ENCODE measurements at places on chromosomes 11 and 22.

- H3K27ac ChIP-seq, result no peak overlapping the region
- no peak overlapping the region for H3K4me3 ChIP-seq
- DNase-seq, result no peak
- peaks cover 30% of the 10 kb centered on the region for H3K4me1 ChIP-seq
- H3K27me3 ChIP-seq, result peaks cover 14% of the 10 kb centered on the region
Measured at GRCh38 chr22:46509416-46510089, 27.9 kb downstream of the CELSR1 start.

DNA sequence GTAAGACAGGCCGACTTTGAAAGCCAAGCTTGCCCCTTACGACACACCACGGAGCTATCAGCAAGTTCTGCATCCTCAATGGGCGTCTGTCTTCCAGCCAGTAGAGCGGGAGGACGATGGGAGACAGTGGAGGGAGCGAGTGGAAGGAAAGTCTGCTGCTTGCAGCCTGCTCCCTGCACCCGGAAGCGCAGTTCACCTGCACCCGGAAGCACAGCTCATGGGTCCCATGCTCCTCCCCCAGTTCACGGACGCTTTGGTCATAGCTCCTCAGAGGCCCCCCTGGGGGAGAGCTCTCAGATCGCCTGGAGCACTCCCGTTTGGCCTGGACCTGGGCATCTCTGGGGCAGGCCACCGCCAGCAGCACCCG, 51.3 kb downstream of the FBLN1 start:
- no peak for DNase-seq
- no peak overlapping the region for H3K4me3 ChIP-seq
- H3K4me1 ChIP-seq, result peaks cover 47% of the 10 kb centered on the region

DNA sequence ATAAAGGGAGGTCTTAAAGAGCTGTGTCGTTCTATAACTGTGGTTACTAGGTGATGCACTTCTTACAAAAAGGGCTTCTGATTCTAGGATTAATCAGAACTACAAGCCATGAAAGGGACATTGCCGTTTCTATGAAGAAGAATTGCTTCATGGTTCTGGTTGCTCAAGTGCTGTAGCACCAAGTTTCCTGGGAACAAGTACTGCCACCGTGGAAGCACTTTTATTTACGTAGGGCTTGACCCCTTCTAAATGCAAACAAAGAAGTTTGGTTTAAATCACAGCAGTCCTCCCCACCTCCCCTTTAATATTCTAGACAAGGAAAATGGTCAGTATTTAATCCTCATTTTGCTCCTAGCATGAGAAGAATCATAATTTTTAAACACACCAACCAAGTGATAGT, 9.8 kb downstream of the YAP1 start:
- peak; percentile 88 for DNase-seq
- peaks cover 11% of the 10 kb centered on the region for H3K36me3 ChIP-seq
- peaks cover 6% of the 10 kb centered on the region for H3K4me1 ChIP-seq
- no peaks in the 10 kb centered on the region for H3K27me3 ChIP-seq
- H3K27ac ChIP-seq, result peak overlapping the region; percentile 22

DNA sequence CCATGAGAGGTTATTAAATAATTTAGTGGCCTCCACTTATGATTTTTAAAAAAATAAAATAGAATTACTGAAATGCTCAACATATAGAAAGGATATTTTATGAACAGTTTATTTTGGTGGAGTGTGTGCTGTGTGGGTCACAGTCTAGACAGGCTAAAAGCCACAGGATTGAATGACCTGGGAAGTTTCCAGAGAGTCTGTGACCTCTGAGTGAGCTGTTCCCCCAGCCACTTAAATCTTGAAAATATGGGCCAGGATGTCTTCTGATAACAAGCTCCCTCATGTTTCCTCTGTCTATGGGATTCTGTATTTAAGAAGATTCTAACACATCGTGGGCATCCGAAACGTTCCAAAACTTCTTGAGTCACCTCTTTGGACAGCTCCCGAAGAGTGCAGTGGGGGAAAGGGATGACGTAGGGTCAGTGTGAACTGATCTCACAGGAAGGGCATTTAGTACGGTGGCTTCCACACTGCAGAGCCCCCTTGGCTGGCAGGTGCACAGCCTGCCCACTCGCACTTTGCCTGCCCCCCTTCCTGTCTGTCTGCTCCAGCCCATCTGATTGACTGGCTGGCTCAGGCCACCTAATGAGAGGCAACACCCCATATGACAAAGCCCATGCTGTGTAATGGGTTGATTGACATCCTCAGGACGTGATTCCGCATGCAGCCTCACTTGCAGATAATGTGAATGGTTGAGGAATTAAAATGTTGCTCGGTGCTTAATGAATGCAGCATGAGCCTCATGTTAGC, 97.4 kb downstream of the NTM start:
- no peak overlapping the region for H3K4me3 ChIP-seq
- DNase-seq, result no peak
- H3K27me3 ChIP-seq, result peaks cover 6% of the 10 kb centered on the region
- no peaks in the 10 kb centered on the region for H3K4me1 ChIP-seq

- H3K4me3 ChIP-seq, result no peak overlapping the region
- H3K27ac ChIP-seq, result no peak overlapping the region
- no peaks in the 10 kb centered on the region for H3K27me3 ChIP-seq
Measured at GRCh38 chr22:40673017-40673416, 6.3 kb upstream of the MCHR1 start.

GRCh38 chr11:19768197-19768596, 55.6 kb downstream of the NAV2 start:
- peaks cover 2% of the 10 kb centered on the region for H3K36me3 ChIP-seq
- H3K4me3 ChIP-seq, result no peak overlapping the region
- H3K27me3 ChIP-seq, result no peaks in the 10 kb centered on the region
- DNase-seq, result no peak

DNA sequence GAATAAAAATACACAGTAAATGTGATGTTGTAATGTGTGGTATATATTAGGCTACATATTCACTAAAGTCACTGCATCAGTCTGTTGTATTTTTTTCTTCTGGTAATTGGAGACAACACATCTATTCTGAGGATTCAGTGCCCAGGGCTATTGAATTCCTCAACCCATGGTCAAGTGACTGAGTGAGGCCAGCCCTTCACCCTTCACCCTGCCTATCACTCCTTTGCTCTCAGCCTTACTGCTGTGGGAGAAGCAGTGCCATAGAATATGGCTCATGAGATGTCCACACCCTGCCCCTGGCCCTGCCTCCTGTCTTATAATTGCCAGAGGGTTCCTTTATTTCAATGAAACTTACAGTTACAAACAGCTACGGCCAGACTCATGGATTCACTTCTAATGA, 295.6 kb downstream of the NTM start:
- H3K27me3 ChIP-seq, result peaks cover 13% of the 10 kb centered on the region
- no peak for DNase-seq
- H3K27ac ChIP-seq, result no peak overlapping the region
- H3K36me3 ChIP-seq, result no peaks in the 10 kb centered on the region
- H3K4me3 ChIP-seq, result no peak overlapping the region

DNA sequence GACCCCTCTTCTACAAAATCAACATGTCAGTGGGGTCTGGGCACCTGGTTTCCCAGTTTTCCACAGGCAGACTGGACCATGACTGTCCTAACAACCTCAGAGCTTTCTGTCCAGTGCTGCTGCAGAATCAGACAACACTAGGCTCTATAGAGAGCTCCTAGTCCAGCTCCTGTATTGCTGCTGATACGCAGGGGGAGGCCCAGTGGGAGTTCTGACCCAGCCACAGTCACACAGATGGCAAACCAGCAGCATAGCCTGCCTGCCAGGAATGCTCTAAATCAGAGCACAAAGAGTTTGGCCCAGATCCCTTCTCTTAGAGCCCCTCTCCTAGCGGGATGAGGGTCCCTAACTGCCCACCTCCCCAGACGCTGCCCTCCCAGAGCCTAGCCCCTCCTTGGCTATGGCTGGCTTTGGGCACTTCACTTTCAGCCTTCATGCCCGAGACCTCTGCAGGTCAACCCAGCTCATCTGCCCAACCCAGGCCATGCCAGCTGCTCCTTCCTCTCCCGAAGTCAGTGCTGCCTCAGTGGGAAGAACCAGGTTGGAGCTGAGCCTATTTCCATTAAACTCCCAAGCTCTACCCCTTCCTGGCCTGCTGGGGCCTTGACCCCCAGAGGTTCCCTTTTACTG, 15.8 kb upstream of the SLCO2B1 start:
- H3K36me3 ChIP-seq, result no peaks in the 10 kb centered on the region
- no peak for DNase-seq
- no peak overlapping the region for H3K4me3 ChIP-seq
- no peak overlapping the region for H3K27ac ChIP-seq

DNA sequence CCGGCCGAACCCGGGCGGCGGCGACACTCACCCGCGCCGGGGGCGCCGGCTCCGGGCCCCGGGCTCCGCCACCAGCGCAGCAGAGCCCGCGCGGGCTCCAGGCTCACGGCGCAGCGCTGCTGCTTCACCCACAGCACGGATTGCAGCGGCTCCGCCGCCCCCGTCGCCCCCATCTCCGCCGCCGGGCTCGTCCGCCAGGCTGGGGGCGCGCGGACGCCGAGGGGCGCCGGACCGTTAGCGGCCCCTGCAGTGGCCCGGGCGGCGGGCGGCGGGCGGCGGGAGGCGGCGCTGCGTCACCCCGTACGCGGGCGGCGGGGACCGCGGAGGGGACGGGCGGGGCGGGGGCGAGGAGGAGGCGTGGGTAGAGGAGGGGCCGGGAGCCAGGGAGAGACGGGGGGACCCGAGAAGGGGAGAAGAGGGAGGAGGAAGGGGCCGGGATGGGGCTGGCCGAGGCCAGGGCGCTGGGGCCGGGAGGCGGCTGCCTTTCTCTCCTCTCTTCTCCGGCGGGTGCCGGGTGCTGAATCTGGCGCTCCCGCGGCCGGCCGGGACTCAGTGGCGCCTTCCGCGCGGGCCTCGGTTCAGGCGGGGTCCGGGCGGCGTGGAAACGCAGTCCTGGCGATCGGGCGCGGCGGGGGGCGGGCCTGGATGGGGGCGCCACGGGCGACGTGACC, at the start of gene CERK:
TSS of gene CERK (minus strand) at position 277 of the 671 bp plus-strand sequence. CDS start at position 173, 104 bp downstream.
- peak; percentile 81 for DNase-seq
- H3K36me3 ChIP-seq, result no peaks in the 10 kb centered on the region
- H3K4me1 ChIP-seq, result peaks cover 34% of the 10 kb centered on the region
- peak within 1 kb of the TSS; percentile 89 for H3K4me3 ChIP-seq

DNA sequence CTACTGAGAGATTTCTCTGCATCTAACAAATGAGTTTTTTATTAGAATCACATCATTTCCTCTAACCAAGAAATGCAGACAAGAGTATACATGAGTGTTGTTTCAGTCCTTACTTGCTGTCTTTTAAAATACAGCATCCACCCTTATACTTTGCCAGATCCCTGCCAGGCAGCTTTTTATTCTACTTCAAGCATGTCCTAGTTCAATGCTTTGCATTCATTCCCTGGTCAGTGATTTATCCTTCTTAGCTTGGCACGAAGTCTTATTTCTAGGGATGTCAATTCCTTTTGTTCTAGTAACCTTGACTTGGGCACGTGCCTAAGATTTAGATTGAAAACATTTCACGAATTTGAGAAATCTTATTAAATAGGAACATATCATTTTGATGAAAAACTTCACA, 307.2 kb upstream of the MPPED2 start:
- H3K36me3 ChIP-seq, result no peaks in the 10 kb centered on the region
- no peaks in the 10 kb centered on the region for H3K4me1 ChIP-seq
- no peaks in the 10 kb centered on the region for H3K27me3 ChIP-seq
- H3K4me3 ChIP-seq, result no peak overlapping the region

- H3K36me3 ChIP-seq, result peaks cover 45% of the 10 kb centered on the region
- peak overlapping the region; percentile 51 for H3K27ac ChIP-seq
- no peaks in the 10 kb centered on the region for H3K4me1 ChIP-seq
- peak overlapping the region; percentile 91 for H3K4me3 ChIP-seq
- DNase-seq, result no peak
- no peaks in the 10 kb centered on the region for H3K27me3 ChIP-seq
Measured at GRCh38 chr11:94494126-94494680, 419 bp downstream of the ANKRD49 start.

DNA sequence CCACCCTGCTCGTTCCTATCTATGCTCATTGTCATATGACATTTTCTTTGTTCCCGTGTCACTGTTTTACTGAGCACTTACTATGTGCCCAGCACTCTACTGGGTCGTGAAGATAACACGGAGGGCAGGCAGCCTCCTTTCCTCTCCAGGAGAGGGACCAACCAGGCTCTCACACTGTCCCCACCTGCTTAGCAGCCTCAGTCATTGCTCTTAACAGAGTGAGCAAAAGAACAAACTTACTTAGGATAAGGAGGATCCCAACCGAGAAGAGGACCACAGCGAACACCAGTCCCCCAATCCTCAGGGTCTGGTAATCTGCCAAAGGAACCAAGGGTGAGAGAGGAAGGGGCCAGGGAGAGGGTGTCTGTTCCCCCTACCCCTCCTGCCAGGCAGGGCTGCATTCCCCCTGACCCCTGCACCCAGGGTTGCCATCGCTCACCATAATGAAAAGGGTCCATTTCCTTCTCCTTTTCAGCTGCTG, 17.0 kb upstream of the FXYD2 start:
- H3K36me3 ChIP-seq, result no peaks in the 10 kb centered on the region
- H3K4me1 ChIP-seq, result peaks cover 15% of the 10 kb centered on the region
- H3K27ac ChIP-seq, result no peak overlapping the region
- H3K4me3 ChIP-seq, result no peak overlapping the region
- no peaks in the 10 kb centered on the region for H3K27me3 ChIP-seq

GRCh38 chr11:2916114-2916891, 12.9 kb downstream of the PHLDA2 start:
- H3K27ac ChIP-seq, result no peak overlapping the region
- H3K36me3 ChIP-seq, result peaks cover 11% of the 10 kb centered on the region
- H3K4me3 ChIP-seq, result no peak overlapping the region
- peaks cover 37% of the 10 kb centered on the region for H3K4me1 ChIP-seq

DNA sequence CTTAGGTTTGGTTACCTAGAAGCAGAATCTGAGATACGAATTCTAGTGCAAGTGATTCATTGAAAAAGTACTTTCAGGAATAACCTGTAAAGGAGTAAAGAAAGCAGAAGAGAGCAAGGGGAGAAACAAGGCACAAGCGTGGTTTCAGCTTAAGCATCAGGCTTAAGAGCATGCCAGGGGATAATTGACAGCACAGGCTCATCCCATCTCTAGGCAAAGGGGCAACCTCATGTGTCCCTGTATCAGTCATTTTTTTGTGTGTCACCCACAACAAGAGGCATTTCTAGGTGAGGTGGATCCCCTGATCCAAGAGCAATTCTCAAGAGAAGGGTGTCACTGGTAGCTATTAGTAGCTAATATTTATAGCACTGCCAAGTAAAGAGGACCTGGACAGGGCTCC, 8.0 kb downstream of the PATE2 start:
- no peaks in the 10 kb centered on the region for H3K36me3 ChIP-seq
- no peak for DNase-seq
- H3K27me3 ChIP-seq, result peaks cover 12% of the 10 kb centered on the region
